ENCODE measurements at places on chromosomes 6 and 20. TPM values are rescaled to one million over a fixed set of nuclear protein-coding genes. Genes with fewer than 3 reads are reported as not detected.

HMGCLL1 gene
- not detected for total RNA-seq

SLC26A8 gene
- 0.04 TPM for total RNA-seq

DNA sequence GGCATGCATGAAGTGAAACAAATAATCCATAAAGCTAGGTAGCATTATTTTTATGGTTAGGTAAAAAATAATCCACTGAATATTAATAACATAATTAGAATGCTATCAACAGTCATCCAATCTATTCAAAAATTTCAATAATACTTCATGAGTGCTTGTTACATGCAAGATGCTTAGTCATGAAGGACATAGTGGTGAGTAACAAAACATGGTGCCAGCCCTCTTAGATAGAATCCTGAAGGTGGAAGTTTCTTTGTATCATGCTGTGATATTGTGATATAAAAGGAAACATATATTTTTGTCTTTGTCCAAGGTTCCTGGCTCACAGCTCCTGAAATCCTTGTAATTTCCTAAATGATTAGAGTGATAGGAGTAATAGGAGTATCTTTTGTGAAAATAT, 14.9 kb downstream of the RCAN2 start:
- no peak for ATAC-seq

METTL24 gene
- not detected for total RNA-seq

DNA sequence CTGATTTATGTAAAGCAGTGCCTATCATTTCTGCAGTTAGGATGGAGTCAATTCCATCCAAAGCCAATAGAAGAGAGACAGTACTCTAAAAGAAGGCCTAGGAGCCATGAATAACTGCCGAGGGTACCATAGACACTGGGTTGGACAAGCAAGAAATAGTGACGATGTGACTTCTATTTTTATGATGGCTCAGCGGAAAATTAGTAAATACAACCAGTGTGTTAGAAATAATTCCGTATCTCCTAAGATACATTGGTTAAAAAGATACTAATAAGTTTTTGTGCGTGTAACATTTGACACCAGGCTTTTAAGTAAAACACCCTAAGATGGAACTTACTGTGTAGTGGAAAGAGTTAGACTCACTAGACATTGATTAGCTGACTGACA, 45.6 kb upstream of the MOXD1 start:
- no peak for ATAC-seq

SPTLC3 gene
- 9.0 TPM for total RNA-seq

GRCh38 chr6:110689275-110689935, 125.9 kb downstream of the CDK19 start:
- no peak for ATAC-seq

Data from esophagus mucosa (tissue), 1 donor.